ENCODE measurements at places on chromosomes 12 and 14.

- DNase-seq = no peak
These were observed 99.4 kb downstream of the NINJ2 start for GRCh38 chr12:563787-564298.

GRCh38 chr14:60051721-60052221, 40.0 kb upstream of the PCNX4 start:
- no peak for DNase-seq

DNA sequence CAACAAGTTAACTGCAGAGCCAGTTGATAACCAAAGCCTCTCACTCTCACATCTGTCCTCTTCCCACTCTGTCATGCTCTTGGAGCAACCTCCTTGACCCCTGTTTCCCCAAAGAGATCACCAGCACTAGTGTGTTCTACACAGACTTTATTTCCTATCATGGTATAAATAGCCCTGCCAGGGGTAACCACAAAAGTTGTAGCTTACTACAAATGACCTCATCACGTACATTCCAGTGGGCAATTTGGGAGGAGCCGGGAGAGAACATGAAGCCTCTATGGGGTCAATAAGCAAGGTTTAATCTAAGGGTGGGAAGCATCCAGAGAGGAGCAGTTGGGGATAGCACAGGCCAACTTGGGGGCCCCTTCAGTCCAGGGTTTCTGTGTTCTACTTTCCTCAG, 186.5 kb downstream of the KCNA5 start:
- DNase-seq = peak; percentile 51

DNA sequence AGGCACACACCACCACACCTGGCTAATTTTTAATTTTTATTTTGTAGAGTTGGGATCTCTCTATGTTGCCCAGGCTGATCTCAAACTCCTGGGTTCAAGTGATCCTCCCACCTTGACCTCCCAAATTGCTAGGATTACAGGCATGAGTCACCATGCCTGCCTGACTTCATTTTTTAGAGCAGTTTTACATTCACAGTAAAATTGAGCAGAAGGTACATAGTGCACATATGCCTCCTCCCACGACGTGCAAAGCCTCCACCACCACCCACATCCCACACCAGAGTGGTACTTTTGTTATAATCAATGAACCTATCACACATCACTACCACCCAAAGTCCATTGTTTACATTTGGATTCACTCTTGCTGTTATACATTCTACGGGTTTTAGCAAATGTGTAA, 62.5 kb upstream of the PLEKHG3 start:
- no peak for DNase-seq

- DNase-seq = no peak
These were observed 4.6 kb upstream of the CEP128 start for GRCh38 chr14:80946187-80946586.

- no peak for DNase-seq
These were observed 238.0 kb upstream of the SLC16A7 start for GRCh38 chr12:59357811-59358210.

GRCh38 chr12:49902399-49903350, 1.0 kb downstream of the FAIM2 start:
- no peak for DNase-seq

DNA sequence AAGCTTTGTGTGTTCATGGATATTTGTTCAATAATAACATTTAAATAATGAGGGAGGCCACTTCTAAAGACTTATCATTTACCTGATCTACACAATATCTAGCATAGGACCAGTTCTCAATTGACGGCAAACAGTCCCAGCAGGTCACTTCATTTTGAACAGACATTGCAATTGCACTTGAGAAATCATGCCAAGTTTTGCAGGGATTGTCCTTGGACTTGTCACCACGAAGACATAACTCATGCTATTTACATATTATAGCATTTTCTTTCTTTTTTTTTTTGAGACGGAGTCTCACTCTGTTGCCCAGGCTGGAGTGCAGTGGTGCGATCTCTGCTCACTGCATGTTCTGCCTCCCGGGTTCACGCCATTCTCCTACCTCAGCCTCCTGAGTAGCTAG, 34.5 kb upstream of the BICD1 start:
- no peak for DNase-seq

GRCh38 chr12:29671742-29672141, 112.0 kb downstream of the TMTC1 start:
- no peak for DNase-seq

GRCh38 chr12:10847744-10848143, 1.5 kb downstream of the PRR4 start:
- DNase-seq = no peak

- DNase-seq = no peak
These were observed 58.8 kb downstream of the TRMT5 start for GRCh38 chr14:60922050-60922449.

GRCh38 chr14:56650979-56651378, 71.4 kb downstream of the TMEM260 start:
- no peak for DNase-seq

DNA sequence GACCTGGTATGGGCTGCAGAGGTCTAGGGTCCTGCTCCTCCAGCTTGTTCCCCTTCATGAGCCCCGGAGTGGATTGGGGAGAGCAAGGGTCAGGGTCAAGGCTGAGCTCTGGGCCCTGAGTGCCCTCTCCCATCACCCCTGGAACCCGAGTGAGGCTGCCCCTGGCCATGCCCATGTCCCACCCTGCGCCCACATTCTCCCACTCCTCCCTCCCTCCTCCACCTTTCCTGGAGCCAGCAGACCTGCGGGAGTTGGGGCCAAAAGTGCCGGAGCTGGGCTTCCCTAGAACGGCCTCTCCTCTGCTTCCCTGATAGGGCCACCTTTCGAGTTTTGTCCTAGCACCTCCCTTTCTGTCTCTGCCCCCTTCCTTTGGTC, 590 bp downstream of the SCNN1A start:
- no peak for DNase-seq

GRCh38 chr12:2172491-2173214, 119.9 kb downstream of the CACNA1C start:
- DNase-seq = no peak

DNA sequence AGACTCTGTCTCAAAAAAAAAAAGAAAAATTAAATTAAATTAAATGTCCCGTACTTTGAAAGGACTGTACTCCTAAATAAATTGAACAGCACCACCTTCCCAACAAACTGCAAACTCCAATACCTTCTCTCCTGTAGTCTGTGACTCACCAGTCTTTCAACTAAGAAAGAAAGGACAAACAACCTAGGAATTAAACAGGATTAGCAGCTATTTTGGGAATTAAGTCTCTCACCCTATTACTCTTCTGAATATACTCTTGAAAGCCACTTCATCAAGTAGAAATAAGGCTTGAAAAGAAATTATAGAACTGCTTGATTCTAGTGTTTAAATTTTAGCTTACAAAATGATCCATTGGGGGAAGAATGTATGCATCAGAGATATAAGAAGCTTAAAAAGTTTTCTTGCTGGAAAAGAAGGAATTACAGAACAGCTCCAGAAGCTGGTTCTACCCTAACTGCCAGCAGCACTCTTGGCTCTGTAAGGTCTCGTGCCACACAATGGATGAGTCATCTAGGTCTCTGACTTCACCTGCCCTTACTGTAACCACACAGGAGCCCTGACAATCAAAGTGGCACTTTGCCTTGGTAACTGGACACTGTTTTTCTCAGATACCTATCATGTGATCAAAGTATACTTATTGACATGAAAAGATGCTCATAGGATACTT, 57.0 kb upstream of the CERS5 start:
- no peak for DNase-seq

DNA sequence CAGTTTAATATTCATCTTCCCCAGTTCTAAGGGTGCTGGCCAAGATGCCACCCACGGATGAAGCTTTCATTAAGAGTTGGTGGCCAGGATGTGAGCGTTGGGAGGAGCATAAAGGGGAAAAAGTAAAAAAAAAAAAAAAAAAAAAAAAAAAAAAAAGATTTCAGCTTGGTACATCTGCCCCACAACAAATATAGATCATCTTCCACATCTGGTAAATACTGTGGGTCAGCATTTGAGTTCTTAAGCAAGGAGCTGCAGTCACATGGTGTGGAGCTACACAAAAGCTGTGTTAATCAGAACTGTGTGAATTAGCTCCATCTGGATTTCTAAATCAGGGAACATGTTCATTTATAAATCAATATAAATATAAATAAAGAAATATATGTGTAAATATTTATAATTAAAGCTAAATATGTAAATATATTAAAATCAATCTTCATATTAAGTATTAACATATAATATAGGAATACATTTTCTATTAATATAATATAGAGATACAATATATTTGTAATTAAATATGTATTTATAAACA, 262.3 kb downstream of the NUAK1 start:
- no peak for DNase-seq

DNA sequence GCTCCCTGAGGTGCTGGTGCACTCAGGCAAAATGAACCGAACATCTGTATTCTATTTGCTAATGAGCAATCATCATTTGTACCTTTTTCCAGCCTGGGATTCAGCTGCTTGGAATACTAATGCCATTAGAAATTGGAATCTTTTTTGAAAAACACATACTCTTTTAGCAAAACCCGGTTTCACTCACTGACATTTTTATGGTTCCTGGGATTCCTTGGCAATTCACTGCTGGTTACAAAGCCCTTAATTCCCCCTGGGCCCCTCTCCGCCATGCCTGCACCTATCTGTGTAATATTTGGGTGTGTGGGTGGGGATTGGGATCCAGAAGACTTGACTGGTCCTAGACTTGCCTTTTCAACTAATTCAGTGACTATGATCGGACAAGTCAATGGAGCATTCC, 199.1 kb downstream of the FOXN3 start:
- DNase-seq = no peak

DNA sequence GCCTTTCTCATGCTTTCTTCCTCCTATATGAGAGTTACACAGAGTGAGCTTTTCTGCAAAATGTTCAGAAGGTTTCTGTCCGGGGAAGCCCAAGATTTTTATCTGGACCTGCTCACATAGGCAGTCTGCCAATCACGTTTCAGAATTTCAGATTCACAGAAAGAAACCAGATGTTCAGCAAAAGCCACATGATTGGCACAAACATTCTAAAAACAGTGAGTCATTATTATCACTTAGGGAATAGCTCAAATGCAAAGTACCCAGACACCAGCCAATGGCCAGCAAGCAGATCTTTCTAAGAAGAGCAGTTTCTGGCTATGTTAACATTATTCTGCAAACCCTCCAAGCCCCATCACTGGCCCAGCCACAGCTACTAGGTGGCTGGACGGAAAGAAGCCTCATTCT, 1558.5 kb upstream of the TMEM132C start:
- DNase-seq = no peak

DNA sequence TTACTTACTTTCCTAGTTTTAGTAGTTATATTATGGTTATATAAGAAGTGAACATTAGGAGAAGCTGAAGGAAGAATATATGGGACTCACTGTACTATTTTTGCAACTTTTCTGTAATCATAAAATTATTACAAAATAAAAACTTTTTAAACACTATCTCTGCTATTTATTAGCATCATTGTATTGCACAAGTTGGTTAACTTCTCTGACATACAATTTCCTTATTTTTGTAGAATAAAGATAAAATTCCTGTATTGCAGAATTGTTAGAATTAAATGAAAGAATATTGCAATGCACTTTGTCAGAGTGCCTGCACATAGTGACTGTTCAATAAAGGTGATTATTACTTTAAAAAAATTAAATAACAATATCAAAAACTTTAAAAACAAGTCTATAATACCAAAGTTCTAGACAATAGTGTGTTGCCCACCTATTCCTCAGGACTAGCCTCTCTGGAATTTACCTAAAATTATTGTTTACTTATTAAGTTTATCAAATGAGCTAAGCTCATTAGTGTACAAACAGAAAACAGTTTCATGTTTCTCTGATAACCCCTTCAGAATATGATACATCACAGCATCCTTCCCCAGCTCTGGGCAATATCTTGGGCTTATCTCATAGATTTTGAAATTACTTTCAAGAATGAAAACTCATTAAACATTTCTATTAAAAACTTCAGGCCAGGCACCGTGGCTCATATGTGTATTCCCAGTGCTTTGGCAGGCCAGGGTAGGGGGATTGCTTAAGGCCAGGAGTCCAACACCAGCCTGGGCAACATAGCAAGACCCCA, 77.4 kb upstream of the TMPO start:
- no peak for DNase-seq

- no peak for DNase-seq
These were observed 26.5 kb upstream of the SPTSSA start for GRCh38 chr14:34488528-34488927.

DNA sequence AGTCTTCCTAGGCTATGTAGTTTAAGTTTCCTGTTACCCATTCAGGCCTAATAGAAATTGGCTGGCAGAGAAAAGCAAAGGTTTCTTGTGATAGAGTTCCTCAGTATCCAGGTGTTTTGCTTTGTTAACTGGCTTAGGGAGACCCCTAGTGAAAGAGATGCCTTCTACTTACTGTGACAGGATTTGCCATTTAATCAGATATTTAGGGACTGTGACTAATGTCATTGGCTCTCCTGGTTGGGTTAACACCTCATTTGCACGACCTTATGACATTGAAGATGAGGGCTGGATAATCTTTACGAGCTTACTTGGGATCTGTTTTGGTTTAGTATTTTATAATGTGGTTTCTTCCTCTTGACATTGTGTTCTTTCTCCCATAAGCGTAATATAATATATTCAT, 5.8 kb downstream of the MON2 start:
- DNase-seq = no peak

GRCh38 chr12:92516277-92516600, 186.6 kb upstream of the PLEKHG7 start:
- DNase-seq = no peak

Measured in AG04450 (cell line).